CD4-positive, alpha-beta T cell (primary cell): ENCODE measurements at places on chromosomes 16 and 17.
A peak's percentile ranks its signal among the peaks of the same experiment; 100 is the strongest.

DNA sequence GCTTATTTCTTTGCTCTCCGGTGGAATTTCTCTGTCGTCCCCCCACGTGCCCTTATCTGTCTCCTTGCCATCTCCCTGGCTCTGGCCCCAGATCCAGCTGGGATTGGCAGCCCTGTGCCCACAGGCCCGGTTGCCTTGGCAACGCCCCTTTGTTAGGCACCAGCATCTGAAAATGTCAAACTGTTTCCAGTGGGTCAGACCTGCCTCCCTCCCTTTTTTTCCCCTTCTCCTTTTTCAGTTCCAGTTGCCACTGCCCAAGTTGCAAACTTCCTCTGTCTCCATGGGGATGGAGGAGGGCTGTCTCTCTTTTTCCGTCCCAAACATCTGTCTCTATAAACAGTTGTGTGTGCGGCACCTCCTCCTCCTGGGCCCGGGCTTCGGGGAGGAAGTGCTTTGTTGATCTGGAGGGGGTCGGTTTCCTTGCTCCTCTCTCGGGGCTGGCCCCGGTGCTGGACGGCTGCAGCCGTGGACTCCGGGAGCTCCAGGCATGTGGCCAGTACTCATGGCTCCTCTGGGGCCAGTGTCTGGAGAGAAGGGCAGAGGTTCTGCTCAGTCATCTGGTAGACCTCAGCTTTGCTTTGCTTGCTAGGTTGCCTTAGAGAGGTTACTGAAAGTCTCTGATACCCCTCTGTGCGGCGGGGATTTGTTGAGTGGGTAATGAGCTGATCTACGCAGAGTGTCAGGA, 35.3 kb downstream of the SOCS3 start:
- peak; percentile 44 for DNase-seq

GRCh38 chr17:16910341-16910740, 61.6 kb downstream of the TNFRSF13B start:
- no peak for DNase-seq

- no peak for DNase-seq
These were observed 48.1 kb downstream of the RPH3AL start for GRCh38 chr17:304461-304860.

GRCh38 chr17:72333570-72333969, 212.8 kb downstream of the SOX9 start:
- no peak for DNase-seq

- no peak for DNase-seq
These were observed 1.2 kb upstream of the KRTAP3-3 start for GRCh38 chr17:40995116-40995515.

- DNase-seq, result no peak
These were observed 45.9 kb downstream of the AXIN2 start for GRCh38 chr17:65515512-65515911.

GRCh38 chr17:10162096-10162495, 36.3 kb downstream of the GAS7 start:
- no peak for DNase-seq

DNA sequence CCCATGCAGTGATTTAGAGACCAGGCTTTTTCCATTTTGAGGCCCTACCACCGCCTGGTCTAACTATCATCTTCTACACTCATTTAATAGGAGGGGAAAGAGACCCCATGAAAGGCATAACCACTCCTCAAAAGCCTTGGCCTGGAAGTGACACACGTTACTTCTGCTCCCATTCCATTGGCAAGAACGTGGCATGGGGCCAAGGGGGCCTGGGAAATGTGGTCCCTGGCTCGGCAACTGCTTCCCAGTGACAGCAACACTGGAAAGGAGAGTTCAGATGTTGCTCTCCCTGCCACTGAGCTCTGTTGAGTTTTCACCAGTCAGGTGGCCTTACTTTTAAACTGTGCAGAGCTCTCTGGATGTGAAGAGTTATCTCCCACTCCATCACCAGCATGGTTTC, 45.2 kb upstream of the MAP3K14 start:
- no peak for DNase-seq
